ENCODE measurements at places on chromosomes 2 and 18.

- no peak for DNase-seq
Observed at GRCh38 chr2:15300624-15301573, 260.2 kb downstream of the NBAS start.

GRCh38 chr2:170712653-170713542 is 2.2 kb upstream of the SP5 start:
- no peak for DNase-seq

DNA sequence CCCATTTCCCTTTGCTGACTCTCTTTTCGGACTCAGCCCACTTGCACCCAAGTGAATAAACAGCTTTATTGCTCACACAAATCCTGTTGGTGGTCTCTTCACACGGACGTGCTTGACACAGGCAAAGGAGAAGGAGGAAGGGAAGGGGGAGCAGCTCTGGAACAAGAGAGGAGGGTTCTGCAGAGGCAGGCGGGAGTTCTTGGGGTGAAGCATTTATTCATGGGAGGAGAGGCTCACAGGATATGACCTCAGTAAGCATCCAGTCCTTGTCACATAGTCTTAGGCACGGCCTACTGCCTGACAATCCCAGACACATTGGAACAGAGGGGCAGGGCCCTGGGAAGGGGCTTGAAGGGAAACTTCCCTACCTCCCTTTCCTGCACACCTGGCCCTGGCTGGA is 171.7 kb upstream of the HS6ST1 start:
- no peak for DNase-seq

DNA sequence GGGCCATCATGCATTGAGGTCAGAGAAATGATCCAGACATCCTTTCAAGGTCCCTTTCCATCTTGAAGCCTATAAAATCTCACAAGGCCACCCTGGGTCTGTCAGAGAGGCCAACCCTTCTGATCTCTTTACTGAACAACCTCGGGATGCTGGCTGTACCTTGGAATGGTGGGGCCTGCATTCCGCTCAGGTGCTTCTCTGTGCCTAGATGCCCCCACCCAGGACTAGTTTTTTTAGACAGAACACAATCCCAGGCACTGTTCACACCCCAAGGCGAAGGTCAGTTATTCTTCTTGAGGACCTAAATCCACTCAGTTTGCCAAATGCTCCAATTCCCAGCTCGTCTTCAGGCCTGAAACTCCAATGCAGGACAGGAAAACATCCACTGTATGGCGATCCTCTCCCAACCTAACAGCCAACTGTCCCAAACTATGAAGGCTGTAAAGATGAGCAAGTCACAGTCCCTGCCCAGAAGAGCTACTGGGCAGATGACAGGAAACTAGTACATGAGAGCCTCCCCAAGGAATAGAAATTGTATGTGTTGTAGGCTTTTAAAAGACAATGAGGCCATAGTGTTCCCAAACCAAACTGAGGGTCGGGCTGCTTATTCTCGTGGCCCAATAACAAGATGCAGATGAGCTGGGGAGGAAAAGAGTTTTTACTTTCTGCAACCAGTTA is 154.4 kb upstream of the ACAA2 start:
- DNase-seq, result peak; percentile 5

- DNase-seq, result no peak
Observed at GRCh38 chr2:16625759-16626158, 39.9 kb downstream of the CYRIA start.

GRCh38 chr2:224261326-224261725 is 140.6 kb downstream of the FAM124B start:
- DNase-seq, result no peak

GRCh38 chr2:202780514-202781021 is 91.0 kb downstream of the ICA1L start:
- no peak for DNase-seq

DNA sequence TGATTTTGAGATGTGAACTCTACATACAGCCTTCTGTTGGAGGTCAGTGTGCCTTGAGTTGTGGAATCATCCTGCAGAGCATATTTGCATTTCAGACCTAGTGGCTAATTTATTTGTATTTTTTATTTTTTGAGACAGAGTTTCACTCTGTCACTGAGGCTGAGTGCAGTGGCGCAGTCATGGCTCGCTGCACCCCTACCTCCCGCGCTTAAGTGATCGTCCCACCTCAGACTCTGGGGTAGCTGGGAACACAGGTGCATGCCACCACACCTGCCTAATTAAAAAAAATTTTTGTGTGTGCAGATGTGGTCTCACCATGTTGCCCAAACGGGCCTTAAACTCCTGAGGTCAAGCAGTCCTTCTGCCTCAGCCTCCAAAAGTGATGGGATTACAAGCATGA is 104.4 kb downstream of the ASXL3 start:
- no peak for DNase-seq

DNA sequence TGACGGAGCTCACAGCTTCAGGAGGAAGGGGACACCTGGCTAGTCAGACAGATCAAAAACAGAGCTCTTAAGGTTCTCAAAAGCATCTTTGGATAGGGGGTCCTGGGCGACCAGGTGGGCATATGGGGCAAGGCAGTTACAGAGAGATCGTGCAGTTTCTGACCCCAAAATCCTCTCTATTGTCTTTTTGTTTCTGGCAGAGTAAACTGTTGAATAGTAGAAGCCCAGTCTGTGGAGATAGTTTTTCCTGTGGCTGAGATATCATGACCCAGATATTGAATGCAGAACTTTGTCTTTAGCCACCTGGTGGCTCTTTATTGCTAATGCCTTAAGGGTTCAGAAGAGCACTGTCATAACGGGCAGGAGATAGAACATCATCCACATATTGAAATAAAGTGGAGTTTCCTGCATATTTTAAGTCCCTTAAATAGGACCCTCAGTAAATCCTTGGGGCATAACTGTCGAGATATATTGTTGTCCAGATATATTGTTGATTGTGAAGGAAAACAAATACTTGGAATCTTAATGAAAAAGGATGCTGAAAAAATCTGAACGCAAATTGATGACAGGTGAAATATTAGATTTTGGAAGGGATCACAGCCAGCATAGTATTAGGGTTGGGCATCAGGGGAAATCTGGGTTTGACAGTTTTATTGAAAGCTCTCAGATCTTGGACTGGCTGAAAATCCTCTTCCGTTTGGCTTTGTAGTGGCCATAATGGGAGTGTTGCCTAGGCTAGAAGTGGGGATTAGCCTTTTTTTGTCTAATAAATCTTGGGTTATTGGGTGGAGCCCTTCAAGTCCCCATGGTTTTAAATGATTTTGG is 14.1 kb upstream of the ZDBF2 start:
- DNase-seq, result no peak

DNA sequence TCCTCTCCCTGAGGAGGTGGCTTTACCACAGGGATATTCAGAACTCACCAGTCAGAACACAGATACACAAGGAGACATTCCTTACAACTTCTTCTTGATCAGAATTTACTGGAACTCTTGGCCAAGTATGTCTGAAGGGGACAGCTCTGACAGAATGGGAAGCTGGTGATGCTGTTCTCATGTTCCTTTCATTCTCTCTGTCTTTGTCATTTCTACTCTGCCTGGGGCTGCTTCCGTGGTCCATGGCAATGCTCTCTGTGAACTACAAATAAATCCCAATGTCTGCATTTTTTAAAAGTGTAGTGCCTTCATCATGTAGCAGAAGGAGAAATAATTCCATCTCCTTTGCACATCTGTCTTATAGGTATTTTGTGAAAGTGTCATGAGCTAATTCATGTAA is 730.3 kb downstream of the CNTNAP5 start:
- DNase-seq, result no peak
